ENCODE measurements at places on chromosomes 6 and 20. TPM values are rescaled to one million over a fixed set of nuclear protein-coding genes. Genes with fewer than 3 reads are reported as not detected.

MYLK4 gene
- 0.45 TPM for total RNA-seq

TNFRSF6B gene
- not detected for total RNA-seq

- H3K27me3 ChIP-seq = no peaks in the 10 kb centered on the region
- no peak overlapping the region for H3K27ac ChIP-seq
- no peak overlapping the region for H3K4me3 ChIP-seq
Measured at GRCh38 chr20:62487-62886, 25.0 kb upstream of the DEFB125 start.

TRIM15 gene
- total RNA-seq = not detected

TAB2 gene
- 68.9 TPM for total RNA-seq

RIPOR3 gene
- total RNA-seq = not detected

DNA sequence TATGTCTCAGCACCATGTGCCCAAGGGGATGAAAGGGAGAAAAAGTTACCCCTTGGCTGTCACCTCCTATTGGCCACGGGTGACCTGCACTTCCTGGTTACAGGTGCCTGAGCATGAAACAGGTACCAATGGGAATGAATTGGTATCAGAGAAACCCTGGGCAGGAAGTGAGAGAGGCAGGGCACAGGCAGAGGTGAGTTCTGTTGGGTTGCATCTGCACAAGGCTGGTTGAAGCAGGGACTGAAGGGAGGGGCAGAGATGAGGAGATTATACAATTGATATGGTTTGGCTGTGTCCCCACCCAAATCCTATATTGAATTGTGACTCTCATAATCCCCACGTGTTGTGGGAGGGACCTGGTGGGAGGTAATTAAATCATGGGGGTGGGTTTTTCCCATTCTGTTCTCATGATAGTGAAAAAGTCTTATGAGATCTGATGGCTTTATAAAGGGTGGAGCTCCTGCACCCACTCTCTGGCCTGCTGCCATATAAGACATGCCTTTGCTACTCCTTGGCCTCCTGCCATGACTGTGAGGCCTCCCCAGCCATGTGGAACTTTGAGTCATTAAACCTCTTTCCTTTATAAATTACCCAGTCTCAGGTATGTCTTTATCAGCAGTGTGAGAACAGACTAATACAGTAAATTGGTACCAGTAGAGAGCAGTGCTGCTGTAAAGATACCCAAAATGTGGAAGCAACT, 291.8 kb downstream of the LRFN2 start:
- no peaks in the 10 kb centered on the region for H3K36me3 ChIP-seq
- H3K4me1 ChIP-seq = no peaks in the 10 kb centered on the region
- no peak for DNase-seq
- no peak overlapping the region for H3K27ac ChIP-seq

DNA sequence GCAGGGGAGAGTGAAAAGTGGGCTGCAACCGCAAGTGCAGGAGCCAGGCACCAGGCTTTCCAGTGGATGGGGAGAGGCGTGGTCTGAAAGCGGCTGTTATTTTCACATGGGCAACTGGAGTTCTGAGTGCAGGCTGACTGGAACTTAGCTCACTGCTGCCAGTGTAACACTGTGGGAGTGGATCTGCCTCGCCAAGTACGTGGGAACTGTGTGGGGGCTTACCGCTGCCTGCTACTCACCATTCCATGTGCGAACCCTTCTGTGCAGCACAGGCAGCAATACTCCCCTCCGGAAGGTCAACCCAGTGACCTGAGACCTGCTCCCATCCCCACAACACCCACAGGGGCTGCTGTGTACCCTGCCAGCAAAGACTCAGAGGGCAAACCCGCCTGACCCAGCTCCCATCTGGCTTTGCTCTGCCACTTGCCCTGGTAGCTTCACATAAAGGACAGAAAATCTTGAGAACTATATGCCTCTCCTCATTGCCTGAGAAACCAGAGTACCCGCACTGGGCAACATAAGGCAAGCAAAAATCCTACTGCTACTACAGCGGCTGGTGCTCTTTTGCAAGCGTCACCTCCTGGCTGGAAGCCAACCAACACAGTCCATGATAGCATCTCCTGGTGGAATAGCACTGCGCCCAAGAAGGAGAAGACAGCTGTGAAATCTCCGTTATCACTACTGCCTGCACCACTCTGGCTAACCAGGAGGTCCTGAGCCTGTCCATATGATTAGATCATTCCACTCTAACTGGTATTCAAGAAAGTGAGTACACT, 54.4 kb upstream of the SIRPG start:
- H3K27ac ChIP-seq = no peak overlapping the region
- H3K36me3 ChIP-seq = no peaks in the 10 kb centered on the region
- H3K4me1 ChIP-seq = peaks cover 4% of the 10 kb centered on the region
- H3K27me3 ChIP-seq = no peaks in the 10 kb centered on the region

GPR6 gene
- total RNA-seq = not detected

DNA sequence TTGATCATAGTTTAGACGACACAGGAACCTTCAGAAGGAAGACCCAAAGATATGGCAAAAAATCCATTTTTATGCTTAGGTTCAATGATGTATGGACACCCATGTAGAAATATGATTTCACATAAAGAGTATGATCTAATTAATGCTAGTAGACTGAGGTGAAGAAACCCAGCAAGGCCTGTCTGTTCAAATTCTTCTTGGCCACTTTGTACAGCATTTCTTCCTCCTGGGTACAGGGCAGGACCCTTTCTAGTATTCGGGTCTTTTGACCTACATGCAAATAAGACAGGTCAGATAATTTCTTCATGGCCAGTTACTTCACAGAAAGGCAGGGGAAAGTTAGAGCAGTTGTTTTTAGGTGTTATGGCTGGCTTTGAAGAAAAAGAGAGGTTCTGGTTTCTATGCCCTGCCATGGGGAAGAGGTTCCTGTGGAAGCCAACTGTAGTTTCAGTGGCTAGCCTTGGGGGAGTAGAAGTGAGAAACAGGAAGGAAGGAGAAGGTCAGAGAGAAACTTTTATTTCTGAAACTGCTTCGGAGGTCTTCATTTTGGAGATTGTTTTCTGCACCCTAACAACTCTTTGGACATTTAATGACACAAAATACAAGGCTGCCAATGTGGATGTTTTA, 208.3 kb downstream of the PTPRK start:
- no peaks in the 10 kb centered on the region for H3K4me1 ChIP-seq
- H3K27me3 ChIP-seq = no peaks in the 10 kb centered on the region
- DNase-seq = no peak
- no peak overlapping the region for H3K4me3 ChIP-seq

PRSS35 gene
- total RNA-seq = not detected

GRCh38 chr6:43767553-43768505, 2.2 kb upstream of the VEGFA start:
- H3K27ac ChIP-seq = no peak overlapping the region
- H3K27me3 ChIP-seq = peaks cover 10% of the 10 kb centered on the region
- no peak overlapping the region for H3K4me3 ChIP-seq
- peaks cover 26% of the 10 kb centered on the region for H3K4me1 ChIP-seq
- no peaks in the 10 kb centered on the region for H3K36me3 ChIP-seq
- DNase-seq = no peak

DNA sequence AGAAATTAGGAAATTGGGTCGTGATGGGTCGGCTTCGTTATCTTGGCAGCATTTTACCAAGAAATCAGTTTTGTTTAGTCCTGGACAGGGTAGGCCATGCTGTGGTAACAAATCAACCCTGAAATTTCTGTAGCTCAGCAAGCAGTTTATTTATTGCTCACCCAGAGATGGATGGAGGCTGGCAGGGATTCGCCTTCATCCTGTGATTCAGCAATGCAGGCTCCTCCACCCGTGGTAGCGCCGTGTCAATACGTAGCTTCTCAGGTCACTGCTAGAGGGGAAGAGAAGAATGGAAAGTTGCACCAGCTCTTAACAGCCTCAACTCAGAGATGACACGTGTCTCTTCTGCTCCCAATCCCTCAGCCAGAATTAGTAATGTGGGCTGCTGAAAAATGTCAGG, 157.0 kb upstream of the SGK1 start:
- no peak overlapping the region for H3K4me3 ChIP-seq
- no peak overlapping the region for H3K27ac ChIP-seq
- no peaks in the 10 kb centered on the region for H3K4me1 ChIP-seq
- H3K36me3 ChIP-seq = no peaks in the 10 kb centered on the region
- H3K27me3 ChIP-seq = no peaks in the 10 kb centered on the region
- DNase-seq = no peak

DNA sequence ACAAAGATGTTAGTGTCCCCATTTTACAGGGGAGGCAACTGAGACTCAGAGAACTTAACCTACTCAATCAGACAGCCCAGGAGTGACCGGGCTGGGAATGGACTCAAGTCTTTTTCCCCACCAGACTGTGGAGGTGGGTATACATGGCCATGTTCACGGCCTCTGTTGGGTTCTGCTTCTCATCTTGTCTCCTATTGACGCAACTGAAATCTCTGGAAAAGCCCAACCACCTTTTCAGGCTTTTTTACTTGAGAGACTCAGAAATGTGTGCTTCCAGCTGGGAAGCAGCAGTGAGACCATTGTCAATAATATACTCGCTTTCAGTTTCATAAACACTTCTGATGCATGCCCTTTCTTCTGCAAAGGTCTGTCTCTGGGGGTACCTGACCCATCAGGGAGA, 70.7 kb downstream of the SOBP start:
- H3K4me1 ChIP-seq = no peaks in the 10 kb centered on the region
- DNase-seq = no peak
- no peak overlapping the region for H3K4me3 ChIP-seq
- no peaks in the 10 kb centered on the region for H3K27me3 ChIP-seq
- no peaks in the 10 kb centered on the region for H3K36me3 ChIP-seq
- no peak overlapping the region for H3K27ac ChIP-seq

- no peaks in the 10 kb centered on the region for H3K36me3 ChIP-seq
- H3K27ac ChIP-seq = no peak overlapping the region
- H3K4me1 ChIP-seq = no peaks in the 10 kb centered on the region
- H3K4me3 ChIP-seq = no peak overlapping the region
Measured at GRCh38 chr6:135675862-135676261, 175.6 kb upstream of the PDE7B start.

DNA sequence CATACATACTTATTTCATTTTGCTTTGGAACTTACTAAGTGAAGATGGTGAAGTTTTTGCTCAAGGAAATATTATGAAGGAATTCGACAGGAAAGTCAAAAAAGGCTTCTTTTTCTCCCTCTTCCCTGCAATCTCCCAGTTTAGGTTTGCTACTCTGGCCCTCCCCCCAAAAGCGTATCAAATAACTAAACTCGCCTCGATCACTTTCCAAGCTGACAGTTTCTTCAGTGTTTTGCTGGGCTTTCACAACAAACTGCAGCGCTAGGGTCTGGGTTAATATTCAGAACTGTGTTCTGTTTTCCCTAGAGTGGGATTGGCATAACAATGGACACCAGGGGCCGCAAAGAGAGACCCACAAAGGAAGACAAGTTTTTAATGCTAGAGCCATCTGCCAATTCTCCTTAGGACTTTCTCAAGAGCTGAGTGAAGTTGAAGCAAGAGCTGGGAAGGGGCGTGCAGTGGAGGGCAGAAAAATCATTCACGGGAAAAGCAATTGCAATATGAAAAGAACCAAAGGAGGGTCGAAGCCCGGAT, 57.8 kb downstream of the ATP9A start:
- no peak overlapping the region for H3K4me3 ChIP-seq
- H3K4me1 ChIP-seq = no peaks in the 10 kb centered on the region
- DNase-seq = no peak
- H3K27ac ChIP-seq = no peak overlapping the region
- H3K27me3 ChIP-seq = no peaks in the 10 kb centered on the region

- H3K27ac ChIP-seq = no peak overlapping the region
- peaks cover 6% of the 10 kb centered on the region for H3K4me1 ChIP-seq
- H3K4me3 ChIP-seq = no peak overlapping the region
- peaks cover 3% of the 10 kb centered on the region for H3K36me3 ChIP-seq
- no peaks in the 10 kb centered on the region for H3K27me3 ChIP-seq
Measured at GRCh38 chr20:5145365-5146098, 18.7 kb downstream of the CDS2 start.

- H3K4me3 ChIP-seq = no peak overlapping the region
- H3K36me3 ChIP-seq = no peaks in the 10 kb centered on the region
- no peak for DNase-seq
Measured at GRCh38 chr20:1102016-1102415, 16.4 kb upstream of the PSMF1 start.

TINAG gene
- total RNA-seq = not detected

DNA sequence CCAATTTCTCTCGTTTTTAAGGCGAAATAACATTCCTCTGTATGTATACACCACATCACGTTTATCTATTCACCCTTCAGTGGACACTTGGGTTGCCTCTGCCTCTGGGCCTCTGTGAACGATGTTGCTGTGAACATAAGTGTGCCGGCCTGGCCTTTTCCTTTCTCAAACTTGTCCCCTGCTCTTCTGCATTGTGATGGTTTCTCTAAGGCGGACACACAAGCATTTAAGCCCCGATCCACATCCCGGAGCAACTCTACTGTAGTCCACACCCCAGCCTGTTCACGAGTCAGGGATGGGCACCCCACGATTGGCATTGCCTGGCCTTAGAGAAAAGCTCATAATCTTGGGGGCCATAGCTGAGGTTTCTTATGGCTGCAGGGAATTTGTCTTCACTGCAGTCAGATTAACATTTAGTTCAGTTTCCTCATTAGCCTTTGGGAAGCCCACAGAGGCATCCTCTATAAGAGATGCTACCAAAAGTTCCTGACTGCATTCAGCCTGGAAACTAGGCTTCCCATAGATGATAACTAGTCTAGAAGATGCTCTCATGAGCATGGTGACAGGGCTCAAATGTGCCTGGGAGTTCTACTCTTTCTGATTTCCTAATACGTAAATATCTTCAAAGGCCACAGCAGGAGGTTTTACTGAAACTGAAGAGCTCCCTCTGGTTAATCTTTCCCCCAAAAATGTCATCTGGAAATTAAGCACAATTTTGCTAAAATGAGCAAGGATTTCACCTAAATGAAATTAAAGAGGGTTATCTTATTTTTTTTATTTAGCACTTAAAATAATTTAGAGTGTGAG, 762 bp downstream of the ZC3H12D start:
- no peaks in the 10 kb centered on the region for H3K36me3 ChIP-seq
- peak; percentile 53 for DNase-seq
- H3K4me3 ChIP-seq = peak overlapping the region; percentile 38

- H3K4me3 ChIP-seq = no peak overlapping the region
- DNase-seq = no peak
- H3K4me1 ChIP-seq = no peaks in the 10 kb centered on the region
- H3K27ac ChIP-seq = no peak overlapping the region
Measured at GRCh38 chr6:138357928-138358327, 19.8 kb upstream of the SMIM28 start.

DNA sequence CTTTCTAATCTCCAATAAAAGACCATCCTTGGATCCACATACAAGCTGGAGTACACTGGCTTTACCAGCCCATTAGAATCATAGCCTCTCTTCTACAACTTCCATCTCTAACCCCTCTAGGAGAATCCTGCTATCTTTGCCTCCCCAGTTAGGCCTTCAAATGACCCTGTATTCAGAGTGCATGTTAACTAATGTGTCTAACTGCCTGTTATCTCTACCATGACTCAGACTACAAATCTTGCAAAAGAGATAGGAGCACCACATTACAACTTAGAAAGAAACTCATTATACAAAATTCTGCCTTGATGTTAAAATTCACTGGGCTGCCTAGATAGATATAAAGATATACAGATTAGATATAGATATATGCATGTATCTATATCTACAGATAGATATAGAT, 28.2 kb downstream of the GPR63 start:
- no peaks in the 10 kb centered on the region for H3K27me3 ChIP-seq
- no peak overlapping the region for H3K27ac ChIP-seq
- no peak overlapping the region for H3K4me3 ChIP-seq
- H3K36me3 ChIP-seq = no peaks in the 10 kb centered on the region
- no peak for DNase-seq
- H3K4me1 ChIP-seq = no peaks in the 10 kb centered on the region

CGAS gene
- total RNA-seq = 16.6 TPM
